COR-L47 (cell line): ENCODE measurements at places on chromosomes 2 and 18.

GRCh38 chr2:142603759-142604158, 273.7 kb upstream of the KYNU start:
- DNase-seq: no peak

- DNase-seq: no peak
Observed at GRCh38 chr2:239304533-239305221, 96.1 kb downstream of the HDAC4 start.

DNA sequence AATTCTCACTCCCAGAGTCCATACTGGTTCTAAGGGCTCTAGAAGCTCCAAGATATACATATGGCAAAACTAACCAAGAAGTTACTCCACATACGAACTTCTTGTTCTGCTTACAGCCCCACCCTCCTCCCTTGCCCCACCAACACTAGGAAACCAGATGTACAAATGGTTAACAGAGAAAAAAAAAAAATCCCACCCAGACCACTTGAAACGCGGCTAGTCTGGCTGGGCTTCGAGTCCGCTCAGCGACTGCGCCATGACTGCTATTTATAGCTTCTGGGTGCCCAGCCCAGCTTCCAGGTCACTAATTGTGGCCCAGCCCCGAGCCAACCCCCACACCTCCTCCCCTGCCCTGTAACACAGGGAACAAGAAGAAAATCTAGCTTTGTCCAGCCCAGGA, 47.0 kb upstream of the IHH start:
- no peak for DNase-seq

DNA sequence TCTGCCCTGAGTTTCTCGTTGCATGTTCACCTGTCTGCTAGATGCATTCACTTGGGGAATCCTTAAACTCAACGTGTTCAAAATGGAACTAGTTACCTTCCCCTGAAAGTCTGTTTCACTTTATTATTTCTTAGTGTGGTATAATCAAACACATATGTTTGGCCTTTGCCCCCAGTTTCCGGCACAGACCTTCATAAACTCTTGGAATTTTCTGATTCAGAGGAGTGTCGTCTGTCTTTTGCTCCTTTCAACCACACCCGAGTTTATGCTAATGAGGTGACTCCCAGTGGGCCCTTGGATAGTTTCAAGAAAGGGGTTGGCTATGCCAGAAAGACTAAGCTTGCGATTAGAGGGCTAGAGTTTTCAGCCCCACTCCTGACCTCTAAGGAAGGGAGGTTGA, 198.9 kb downstream of the CDCA7 start:
- no peak for DNase-seq

DNA sequence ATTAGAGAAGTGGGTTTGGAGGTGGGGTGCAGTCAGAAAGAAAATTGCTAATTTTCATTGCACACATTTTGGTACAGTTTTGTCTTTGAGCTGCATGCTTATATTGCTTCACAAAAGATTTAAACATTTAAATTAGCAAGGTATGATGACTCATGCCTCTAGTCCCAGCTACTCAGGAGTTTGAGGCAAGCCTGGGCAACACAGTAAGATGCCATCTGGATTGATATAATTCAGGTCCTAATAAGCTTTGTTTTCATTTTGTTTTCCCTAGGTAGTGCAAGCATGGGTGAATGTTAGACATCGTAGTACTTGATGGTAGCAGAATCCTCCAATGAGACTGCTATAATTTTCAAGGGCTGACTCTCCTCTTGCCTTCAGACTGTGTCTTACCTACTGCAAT, 396.7 kb upstream of the RGPD4 start:
- no peak for DNase-seq

- DNase-seq: peak; percentile 28
Observed at GRCh38 chr2:120675460-120676130, 60.1 kb upstream of the GLI2 start.

DNA sequence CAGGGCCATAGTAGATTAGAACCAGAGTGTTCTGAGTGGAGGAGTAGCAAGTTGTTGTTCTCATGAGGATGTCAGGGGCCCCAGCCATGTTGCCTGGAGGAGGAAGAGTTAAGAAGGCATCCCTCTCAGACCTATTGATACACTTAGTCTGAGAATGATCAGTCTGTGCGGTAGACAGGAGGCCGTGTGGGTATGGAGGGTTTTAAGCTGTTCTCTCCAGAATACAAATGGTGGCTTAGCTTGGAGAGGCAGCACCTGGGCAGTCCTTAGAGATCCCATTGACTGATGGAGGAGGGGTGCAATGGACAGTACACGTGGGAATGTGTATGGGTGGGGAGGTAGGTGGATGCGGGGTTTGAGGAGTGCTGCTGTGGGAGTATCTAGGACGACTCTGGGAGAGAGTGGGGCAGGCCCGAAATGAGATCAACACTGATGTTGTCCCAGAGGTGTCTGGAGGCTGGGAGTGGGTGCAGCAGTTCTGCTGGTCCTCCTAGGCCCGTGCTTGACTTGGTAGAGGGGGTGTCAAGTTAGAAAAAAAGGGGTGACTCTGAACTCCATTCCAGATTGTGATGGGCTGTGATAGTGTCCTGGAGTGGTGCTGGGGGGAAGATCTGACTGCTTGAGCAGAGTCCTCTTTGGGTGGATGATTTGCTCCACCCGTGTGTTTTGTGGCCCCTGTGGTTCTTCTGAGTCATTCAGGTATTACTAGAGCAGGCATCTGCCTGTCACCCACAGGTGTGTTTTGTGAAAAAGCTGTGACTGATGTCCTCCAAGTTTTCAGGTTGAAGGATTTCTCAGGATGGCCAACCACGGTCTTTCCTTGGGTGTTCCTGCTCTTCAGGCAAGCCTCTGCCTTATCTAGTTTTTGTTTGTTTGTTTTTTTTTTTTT, 44.7 kb downstream of the C2orf42 start:
- DNase-seq: no peak

DNA sequence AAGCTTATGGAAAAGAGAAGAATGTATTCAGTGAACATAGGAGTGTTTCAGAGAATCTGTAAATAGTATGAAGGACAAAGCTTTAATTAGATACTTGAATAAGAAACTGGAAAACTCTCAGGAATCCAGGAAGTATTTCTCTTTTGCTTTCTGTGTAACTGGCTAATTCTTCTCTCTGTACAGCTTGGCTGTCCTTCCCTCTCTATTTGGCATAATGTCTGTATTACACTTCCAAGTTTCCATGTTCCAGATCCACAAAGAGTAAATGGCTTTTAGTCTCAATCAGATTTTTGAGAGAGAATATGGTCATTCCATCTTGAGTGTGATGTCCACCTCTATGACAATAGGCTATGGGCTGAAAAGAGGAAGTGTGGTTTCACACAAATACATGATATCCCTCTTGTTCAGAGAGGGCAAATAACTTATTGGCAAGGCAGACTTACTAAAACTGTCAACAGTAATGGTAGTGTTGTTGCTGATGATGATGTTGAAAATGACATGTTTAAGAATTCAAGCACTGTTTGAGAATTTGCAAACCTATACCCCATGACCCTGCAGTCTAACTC, 129.2 kb upstream of the ERBB4 start:
- no peak for DNase-seq

DNA sequence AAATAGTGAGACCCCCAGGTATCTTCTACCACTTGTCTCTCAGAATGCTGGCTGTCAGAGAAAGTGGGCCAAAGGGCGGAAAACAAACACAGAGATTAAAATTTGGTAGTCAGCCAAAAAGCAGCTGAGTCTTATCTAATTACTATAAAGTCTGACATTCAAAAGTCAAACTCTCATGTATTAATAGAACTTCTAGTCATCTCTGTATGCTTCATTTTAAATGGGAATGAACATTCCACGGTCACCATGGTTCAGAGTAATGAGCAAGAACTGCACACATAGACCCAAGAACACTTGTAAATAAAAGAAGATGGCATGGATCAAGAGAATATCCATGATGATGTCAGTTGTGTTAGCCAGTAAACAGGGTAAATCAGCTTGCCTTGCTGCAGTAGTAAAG, 1267.0 kb upstream of the CHAC2 start:
- DNase-seq: peak; percentile 28

GRCh38 chr2:12270876-12271588, 445.7 kb upstream of the TRIB2 start:
- DNase-seq: no peak

- DNase-seq: no peak
Observed at GRCh38 chr2:16537347-16537746, 128.3 kb downstream of the CYRIA start.

- DNase-seq: no peak
Observed at GRCh38 chr2:81513328-81513727, 1208.8 kb upstream of the LRRTM1 start.

- DNase-seq: no peak
Observed at GRCh38 chr2:23637011-23637778, 252.2 kb downstream of the KLHL29 start.

GRCh38 chr2:160977376-160977775, 182.9 kb upstream of the TANK start:
- DNase-seq: no peak

DNA sequence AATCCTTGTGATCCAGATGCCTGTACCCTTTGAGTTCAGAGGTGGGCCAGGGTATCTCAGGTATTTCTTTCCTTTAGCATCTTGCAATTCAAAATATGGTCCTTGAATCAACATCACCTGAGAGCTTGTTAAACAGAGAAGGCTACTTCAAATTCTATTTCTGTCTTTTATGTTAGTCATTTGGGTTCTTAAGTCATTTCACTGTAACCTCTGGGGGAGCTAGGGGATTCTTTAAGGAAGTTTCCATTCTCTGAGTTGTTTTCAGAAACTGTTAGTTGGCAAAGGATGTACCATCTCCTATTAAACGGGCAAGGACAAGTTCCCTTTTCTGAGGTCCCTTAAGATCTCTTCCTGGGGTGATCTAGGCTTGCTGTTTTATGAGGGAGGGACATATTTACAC, 16.6 kb downstream of the CFLAR start:
- DNase-seq: no peak

GRCh38 chr18:77486985-77487384, 237.3 kb downstream of the GALR1 start:
- no peak for DNase-seq

DNA sequence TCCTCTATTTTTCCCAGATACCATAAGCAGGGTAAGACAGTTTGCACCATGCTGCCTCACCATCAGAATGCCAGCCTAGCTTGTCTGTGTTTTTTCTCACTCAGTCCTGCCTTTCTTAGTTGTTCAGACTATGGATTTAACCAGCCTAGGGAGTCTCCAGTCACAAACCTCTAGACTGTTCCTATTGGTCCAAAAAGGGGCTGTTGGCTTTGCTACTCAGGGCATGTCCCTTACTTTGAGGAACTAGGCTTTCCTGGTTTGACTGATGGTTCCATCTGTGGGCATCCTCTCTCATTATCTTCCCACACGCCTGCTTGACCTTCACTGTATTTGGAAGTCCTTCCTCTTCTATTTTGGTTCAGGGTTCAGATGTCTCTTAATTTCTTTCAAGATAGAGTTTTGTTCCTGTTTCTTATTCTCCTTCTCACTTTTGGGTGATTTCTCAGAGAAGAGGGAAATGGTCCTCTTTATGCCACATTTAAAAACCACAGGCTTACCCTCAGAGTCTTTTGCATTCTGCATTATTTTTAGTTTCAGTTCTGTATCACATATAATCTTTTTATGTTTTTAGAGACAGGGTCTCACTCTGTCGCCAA, 31.3 kb upstream of the TMEM131 start:
- DNase-seq: no peak

DNA sequence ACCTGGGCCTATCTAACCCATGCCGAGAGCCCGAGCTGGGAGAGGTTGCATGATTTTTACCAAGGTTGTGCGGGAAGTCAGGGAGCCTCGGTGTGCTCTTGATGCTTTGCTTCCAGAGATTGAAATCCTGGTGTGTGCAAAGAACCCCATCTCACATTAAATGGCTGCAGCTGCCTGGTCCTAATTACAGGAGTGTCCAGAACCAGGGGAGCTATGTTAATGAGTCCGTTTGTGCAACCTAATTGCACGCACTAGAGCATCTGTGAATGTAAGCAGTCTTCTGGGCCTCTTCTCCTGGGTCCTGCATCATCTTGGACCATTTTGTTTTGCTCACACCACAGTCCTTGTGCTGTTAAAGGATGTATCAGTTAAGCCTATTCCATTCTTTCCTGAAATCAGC, 263.8 kb downstream of the AGAP1 start:
- no peak for DNase-seq

DNA sequence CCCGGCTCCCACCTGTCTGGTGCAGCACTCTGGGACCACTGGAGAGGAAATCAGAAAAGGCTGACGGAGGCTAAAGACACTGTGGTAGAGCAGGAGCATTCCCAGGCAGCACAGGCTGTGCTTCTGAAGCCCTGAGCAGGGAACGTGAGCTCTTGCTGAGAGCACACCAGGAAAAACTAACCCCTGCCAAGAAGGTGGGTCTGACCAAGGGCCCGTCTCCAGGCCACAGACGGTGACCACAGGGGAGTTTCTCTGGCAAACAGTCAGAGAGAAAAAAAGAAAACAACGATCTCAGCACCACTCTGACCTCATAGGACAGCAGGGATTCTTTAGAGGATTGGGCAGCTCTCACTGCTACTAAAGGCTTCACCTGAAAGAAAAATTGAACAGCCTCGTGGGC, 201.4 kb downstream of the AFF3 start:
- peak; percentile 38 for DNase-seq
